ENCODE measurements at places on chromosomes 1 and 21.

GRCh38 chr1:61102041-61102440, 19.7 kb downstream of the NFIA start:
- DNase-seq: peak; percentile 66

- DNase-seq: no peak
Measured at GRCh38 chr1:41447995-41448770, 36.3 kb downstream of the EDN2 start.

DNA sequence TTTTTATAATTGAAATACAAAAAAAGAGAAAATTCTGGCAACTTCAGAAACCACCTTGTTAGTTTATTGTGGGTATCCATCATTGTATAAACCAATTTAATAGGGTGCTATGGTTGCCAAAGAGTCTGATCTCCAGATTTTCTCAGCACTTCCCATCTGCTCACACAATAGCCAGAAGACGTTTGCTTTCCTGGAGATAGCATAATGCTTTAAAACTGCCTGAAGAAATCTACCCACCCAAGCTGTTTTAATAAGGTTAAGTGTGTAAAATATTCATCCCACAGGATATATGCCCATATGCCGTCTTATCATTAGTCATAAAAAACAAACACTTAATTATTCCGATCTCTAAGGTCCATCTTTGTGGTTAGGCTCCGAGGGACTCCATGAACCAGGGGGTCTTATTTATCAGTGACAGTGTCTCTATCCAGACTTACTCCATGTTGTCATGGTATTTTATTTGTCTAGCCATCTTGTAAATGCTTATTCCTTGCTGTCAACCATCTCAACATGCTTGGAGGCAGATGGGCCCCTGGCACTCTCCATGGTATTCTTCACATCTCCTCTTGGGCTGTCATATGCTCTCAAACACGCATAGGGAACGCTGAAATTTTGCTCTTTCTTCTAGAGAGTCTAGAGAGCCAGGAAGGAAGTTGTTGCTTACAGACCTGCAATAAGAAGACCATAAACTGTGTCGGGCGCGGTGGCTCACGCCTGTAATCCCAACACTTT, 58.5 kb downstream of the MAP10 start:
- DNase-seq: no peak

- DNase-seq: no peak
Measured at GRCh38 chr1:209156991-209157390, 426.5 kb upstream of the CAMK1G start.

DNA sequence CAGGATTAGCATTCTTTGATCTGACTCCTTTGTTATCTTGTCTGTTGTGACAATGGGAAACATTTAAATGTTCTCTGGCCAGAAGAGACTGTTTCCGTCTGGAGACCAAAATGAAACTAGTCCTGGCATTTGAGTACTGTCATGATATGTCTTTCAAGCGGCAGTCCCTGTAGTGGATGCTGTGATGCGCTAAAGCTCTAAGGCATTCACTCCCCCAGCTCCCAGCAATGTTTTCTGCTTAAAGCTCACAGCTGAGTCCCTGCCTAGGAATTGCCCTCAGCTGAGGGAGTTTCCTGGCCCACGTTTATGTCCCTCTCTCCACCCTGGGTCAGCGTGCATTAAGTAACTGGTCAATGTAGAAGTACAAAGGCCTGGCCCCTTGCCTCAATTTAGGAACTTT, 109.4 kb downstream of the UCHL5 start:
- DNase-seq: no peak

- DNase-seq: no peak
Measured at GRCh38 chr1:42047508-42047880, 105.7 kb upstream of the GUCA2B start.

DNA sequence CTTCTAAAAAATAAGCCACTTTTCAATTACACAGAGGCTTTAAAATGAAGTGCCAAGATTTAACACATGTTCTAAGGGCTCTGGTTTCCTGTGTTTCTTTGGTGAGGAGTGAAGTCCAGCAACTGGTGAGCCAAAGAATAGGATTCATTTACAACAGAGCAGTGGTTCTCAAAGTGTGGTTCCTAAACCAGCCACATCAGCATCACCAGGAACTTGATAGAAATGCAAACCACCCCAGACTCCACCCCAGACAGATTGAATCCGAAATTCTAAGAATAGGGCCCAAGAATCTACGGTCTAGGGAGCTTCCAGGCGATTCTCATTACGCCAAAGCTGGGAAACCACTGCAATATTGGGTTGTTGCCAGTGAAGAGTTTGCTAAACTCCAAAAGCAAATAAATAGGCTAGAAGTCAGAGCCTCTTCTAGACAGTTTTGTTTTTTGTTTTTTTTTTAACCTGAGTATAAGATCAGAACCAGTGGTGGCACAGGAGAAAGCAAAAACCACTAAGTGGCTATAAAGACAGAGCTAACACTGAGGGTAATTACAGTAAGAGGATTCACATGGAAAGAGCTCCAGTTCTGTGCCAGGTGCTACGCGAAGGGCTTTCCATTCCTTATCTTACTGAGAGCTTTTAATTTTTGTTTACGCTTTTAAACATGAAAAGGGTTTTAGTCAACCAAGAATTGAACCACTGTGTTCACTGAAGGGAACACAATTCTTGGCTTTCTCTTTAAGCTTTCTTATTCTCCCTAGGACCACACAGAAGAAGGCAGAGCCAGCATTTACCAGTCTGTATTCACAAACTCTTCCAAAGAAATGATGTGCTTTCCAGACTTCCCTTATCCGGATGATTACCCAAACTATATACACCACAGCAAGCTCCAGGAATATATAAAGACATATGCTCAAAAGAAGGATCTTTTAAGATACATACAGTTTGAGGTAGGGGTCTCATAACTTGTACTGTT, 42.4 kb upstream of the FMO2 start:
- DNase-seq: peak; percentile 86

GRCh38 chr1:168760781-168761180, 31.8 kb upstream of the DPT start:
- no peak for DNase-seq

GRCh38 chr1:54784066-54784465, 17.1 kb downstream of the TTC22 start:
- DNase-seq: no peak

- DNase-seq: no peak
Measured at GRCh38 chr1:65277605-65278347, 31.6 kb upstream of the DNAJC6 start.

DNA sequence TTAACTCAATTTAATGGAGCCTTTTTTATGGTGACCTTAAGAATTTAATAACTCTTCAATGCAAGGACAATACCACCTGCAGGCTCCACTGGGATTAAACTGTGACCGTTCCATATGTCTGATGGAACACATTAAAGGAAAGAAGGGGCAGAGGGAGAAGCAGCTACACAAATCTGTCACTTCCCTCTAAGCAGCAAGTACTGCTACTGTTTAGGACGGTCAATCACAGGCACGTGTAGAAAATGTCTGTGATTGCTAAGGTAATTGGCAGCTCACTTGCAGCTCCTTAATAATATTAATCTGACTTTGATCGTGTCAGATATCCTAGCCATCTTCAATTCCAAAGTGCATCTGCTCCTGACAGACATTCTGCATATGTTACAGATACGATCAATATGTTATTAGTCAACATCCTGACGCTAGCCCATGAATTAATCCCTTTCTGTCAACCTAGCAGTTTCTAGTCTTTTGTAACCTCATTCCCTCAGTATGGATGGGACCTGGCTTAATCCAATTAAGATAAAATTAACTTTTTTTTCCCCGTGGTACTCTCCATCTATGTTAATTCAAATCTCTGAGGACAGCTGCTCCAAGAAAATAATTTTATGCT, 1012.4 kb downstream of the AMY1C start:
- DNase-seq: no peak

DNA sequence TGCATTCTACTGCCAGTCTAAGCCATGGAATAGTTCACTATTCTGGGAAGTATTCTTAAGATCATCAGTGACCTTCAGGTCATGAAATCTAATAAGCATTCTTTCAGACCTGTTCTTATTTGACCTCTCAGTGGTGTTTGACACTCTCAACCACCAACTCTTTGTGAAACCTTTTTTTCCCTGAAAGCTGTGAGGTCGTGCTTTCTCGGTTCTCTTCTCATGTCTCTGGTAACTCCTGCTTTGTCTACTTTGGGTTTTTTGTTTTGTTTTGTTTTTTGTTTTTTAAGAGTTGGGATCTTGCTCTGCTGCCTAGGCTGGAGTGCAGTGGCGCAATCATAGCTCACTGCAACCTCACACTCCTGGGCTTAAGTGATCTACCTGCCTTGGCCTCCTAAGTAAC, 56.3 kb downstream of the POU2F1 start:
- DNase-seq: no peak

GRCh38 chr1:85128316-85128715, 72.5 kb downstream of the SYDE2 start:
- peak; percentile 58 for DNase-seq

DNA sequence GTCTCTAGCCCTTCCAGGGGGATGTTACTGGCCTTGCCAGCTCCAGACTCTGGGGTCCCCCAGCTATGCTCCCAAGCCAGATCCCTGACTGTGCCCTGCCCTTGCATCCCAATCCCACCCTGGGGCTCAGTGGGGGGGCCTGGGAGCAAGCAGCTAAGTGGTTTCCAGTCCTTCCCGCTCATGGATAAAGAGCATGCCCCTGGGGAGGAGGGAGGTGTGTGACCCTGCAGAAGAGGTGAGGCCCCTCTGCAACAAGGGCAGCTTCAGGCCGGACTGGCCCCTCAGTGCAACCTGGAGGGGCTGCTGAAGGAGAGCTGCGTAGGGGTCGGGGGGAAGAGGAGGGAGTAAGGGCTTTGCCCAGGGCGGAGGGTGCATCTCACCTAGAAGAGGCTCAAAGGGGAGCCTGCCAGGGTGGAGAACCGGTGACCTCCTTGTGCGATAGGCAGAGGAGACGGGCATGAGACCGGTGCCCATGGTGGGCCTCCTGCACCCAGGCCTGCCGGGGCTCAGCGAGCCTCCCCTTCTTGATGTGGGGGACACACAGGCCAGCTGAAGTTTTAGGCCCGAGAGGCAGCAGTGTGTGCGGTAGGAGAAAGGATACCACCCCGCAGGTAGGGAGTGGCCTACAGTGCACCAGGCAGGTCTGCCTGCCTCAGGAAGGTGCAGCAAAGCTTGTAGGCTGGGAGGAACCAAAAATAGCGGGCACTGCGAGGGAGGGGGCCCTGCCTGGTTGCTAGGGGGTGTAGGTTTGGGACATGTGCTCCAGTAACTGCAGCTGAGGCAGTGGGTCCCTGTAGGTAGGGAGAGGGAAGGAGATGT, 3.1 kb downstream of the OBSCN start:
- no peak for DNase-seq

- DNase-seq: no peak
Measured at GRCh38 chr1:164443836-164444235, 115.1 kb upstream of the PBX1 start.

DNA sequence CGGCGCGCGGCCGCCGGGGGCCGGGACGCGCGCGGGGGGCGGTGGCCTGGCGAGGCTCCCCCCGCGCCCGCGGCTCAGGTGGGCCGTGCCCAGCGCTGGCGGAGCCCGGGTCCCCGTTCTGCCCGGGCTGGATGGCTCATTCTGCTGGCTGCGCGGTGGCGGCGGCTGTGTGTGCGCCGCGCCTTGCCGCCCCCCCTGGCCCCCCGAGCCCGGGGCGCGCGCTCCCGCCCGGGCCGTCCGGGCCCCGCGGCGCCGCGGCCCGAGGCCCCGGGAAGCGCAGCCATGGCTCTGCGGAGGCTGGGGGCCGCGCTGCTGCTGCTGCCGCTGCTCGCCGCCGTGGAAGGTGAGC, at the start of gene EPHB2:
EPHB2 (plus strand) TSS at position 139 of the 349 bp plus-strand sequence; CDS start at position 283, 144 bp downstream.
- no peak for DNase-seq

Data from muscle of back (tissue), 13 donors.